Left kidney (tissue), 8 donors: ENCODE measurements at places on chromosomes 11 and 22. TPM values are rescaled to one million over a fixed set of nuclear protein-coding genes. Genes with fewer than 3 reads are reported as not detected.

GRCh38 chr11:65562788-65563187, 4.6 kb upstream of the LTBP3 start:
- no peak for DNase-seq

- peak; percentile 36 for DNase-seq
These were observed 653 bp downstream of the NAGA start for GRCh38 chr22:42069801-42070516.

The APOL5 gene
- polyA plus RNA-seq = not detected

The CLDN5 gene
- 17.5 TPM for polyA plus RNA-seq

GRCh38 chr22:43555561-43556515, 144.0 kb downstream of the MPPED1 start:
- DNase-seq = no peak

The SGSM1 gene
- 2.7 TPM for polyA plus RNA-seq

DNA sequence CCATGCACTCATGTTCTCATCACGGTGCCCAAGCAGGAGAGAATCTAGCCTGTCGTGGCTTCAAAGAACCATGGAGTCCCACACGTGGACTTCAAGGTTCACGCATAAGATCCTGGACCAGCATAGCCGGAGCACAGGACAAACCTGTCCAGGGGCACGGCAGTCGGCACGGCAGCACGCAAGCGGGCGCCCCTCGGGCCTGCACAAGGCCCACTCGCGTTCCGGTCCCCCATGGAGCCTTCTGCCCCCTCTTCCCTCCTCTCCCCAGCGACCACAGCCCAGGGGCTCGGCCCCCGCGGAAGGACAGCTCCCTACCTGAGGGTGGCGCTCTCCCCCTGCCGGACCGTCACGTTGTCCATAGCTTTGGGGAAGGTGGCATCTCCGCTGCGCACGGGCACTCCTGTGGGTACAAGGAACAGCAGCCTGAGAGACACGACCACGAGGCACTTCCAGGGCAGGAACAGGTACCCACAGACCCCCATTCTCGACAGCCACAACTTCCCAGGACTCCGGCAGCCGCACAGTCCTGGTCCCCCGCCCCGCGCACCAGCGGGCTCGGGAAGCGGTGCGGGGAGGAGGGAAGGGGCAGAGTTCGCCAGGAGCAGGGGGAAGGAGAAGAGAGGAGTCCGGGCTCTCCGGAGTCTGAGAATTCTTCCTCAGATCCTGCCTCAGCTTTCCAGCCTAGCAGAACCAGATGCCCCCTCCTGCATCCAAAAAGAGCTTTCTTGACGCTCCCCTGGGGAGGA, 589.5 kb downstream of the OPCML start:
- DNase-seq = no peak

DNA sequence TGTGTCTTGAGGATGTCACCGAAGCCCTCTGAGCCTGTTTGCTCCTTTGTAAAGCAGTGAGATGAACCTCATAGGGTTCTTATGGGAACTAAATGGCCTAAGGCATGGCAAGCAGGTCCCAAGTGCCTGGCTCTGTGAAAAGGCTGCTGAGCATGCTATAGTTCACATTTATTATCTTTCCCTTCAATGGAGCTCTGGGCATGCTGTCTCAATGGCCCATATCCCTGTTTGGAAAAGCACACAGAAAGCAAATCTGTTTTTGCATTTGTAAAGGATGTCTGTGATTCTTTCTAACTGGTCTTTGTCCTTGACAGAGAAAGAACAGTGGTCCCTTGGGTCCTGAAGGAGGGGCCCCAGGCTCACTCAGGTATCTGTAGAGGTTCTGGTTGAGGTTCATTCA, 26.4 kb downstream of the RTCB start:
- no peak for DNase-seq

GRCh38 chr11:88596786-88597185, 259.2 kb upstream of the CTSC start:
- no peak for DNase-seq

- DNase-seq = no peak
These were observed 286.0 kb upstream of the CTSC start for GRCh38 chr11:88623531-88623930.

DNA sequence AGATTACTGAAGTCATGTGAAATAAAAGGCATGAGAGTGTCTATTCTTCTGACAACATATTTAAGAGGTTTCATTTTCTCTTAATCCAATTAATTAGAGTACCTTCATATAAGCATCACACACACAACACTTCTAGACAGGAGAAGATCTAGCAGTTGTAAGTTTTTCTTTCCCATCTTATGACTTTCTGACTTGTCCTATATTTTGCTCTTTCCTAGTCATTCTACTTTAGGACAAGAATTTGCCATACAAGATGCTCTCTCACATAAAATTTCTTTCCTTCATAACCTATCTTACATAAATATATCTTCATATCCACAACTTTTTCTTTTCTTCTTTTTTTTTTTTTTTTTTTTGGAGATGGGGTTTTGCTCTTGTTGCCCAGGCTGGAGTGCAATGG, 118.3 kb upstream of the SERPIND1 start:
- no peak for DNase-seq

The KREMEN1 gene
- 22.3 TPM for polyA plus RNA-seq

DNA sequence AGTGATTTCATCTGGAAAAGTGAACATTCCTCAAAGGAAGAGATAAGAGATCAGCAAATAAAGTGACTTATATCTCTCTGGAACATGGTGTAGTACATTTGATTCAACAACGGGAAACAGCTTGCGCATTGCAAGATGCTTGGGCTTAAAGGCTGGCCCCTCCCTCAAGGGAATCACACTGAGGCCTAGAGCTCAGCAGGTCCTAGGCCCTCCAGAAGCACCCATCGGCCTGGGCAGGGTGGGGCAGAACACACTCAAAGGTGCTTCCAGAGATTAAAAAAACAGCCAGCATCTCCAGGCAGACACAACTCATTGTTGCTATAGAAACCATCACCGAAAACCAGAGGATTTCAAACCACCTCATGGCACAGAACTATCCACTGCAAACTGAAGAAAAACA, 69.0 kb upstream of the ARFGAP3 start:
- no peak for DNase-seq

DNA sequence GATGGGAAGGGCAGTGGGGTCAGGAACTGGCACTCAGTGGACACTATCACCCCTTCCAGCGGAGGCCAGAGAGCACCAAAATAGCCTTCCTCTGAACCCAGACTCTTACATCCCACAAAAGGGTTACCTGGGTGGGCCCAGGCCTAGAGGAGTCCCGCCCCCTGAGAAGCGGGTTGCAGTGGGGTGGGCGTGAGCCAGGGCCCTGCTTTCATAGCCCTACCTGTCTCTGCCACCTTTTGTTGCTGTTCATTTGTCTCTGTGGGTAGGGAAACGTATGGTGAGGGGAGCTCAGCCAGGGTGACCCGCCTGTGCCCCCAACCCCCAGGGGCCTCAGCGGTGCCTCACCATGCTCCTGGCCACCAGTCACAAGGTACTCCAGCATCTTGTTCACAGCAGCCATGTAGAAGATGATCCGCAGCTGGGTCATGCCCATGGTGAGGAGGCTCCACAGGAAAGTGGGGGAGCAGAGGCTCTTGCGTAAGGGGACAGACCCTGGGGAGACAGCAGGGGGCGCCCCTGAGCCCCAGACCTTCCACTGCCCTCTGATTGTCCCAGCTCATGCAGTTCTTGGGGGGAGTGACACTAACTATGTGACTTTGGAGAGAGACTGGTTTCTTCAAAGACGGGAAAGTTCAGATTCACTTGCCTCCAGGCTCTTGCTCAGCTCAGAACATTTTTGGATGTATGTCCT, 24.0 kb downstream of the SLC43A1 start:
- no peak for DNase-seq

- DNase-seq = no peak
These were observed 254.4 kb downstream of the OPCML start for GRCh38 chr11:133277886-133278285.

The RAB3IL1 gene
- polyA plus RNA-seq = 18.7 TPM

The PEX26 gene
- polyA plus RNA-seq = 35.5 TPM

DNA sequence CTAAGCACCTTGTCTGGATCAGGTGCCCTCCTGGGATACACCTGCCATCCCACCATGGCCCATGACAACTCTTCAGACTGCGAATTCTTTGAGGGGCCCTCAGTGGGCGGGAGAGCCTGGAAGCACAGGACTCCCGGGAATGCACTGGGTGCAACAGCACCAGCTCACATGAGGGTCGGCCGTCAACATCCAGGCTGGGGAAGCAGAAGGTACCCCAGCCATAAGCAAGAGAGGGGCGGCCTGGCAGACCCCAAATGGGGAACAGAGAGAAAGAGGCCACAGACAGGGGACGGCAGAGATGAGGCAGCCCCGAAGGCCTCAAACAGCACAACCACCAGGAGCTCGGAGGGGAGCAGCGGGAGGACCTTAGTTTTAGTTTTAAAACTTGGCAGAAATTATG, 94.4 kb downstream of the PHF21B start:
- DNase-seq = no peak

The KCTD21 gene
- 8.0 TPM for polyA plus RNA-seq

The P2RY2 gene
- polyA plus RNA-seq = 0.58 TPM

DNA sequence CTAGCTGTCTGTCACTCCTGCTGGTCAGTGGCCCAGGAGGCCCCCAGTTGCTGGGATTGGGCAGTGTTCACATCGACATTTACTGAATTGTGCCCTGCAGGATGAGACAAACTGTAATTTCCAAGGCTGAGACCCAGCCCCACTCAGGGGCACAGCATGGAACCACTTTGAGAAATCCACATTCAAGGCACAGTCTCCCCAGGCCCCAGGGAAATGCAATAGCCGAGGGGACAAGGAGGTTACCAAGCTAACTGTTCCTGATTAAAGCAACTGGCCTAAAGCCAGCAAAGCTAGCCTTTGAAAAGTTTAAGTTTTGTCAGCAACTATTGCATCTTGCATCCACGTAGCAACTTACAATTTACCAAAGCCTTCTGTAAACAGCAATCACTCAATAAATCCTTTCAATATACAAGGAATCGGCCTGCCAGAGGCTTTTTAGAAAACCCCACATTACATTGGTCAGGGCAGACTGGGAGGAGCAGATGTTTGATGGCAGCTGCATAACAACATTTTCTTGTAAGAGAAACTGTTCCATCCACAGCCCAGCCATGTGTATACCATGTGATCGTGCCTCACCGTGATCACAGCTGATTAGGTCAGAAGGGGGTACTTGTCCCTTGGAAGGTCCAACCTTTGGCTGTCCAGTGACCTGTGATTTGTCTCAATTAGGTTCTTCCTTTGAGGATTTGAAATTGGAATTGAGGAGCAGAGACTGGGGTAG, 103.9 kb downstream of the TENM4 start:
- DNase-seq = no peak

- DNase-seq = no peak
These were observed 2.2 kb downstream of the IFITM5 start for GRCh38 chr11:297051-297585.

DNA sequence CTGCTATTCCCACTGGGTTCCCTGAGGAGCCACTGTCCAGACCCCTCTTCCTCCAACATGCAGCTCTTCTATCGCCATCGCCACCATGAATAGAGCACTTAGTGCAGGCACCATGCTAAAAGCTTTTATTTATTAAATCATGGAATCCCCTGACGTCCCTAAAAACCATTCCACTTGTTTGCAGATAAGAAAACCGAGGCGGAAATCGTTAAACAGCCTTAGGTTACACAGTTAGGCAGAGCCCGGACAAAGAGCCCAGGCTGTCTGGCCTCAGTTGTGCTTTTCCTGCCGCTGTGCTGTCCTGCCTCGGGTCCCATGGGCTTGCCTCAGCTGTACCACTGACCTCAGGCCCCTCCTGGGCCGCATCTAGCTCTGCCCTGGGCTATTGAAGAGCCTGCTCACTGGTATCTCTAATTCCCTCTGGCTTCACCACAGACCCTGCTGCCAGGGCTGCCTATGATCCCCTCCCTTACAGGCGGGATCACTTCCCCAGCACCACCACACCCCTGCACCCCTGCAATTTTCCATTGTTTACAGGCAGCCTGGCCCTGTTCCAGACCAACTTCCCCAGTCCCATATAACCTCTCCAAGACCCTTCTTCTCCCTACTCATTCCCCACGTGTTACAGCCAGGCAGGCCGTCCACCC, 13.0 kb upstream of the TUB start:
- DNase-seq = no peak

The HMOX1 gene
- 50.6 TPM for polyA plus RNA-seq

The TCN2 gene
- polyA plus RNA-seq = 65.2 TPM

- DNase-seq = no peak
These were observed 17.7 kb upstream of the PRDM10 start for GRCh38 chr11:130020323-130020722.

DNA sequence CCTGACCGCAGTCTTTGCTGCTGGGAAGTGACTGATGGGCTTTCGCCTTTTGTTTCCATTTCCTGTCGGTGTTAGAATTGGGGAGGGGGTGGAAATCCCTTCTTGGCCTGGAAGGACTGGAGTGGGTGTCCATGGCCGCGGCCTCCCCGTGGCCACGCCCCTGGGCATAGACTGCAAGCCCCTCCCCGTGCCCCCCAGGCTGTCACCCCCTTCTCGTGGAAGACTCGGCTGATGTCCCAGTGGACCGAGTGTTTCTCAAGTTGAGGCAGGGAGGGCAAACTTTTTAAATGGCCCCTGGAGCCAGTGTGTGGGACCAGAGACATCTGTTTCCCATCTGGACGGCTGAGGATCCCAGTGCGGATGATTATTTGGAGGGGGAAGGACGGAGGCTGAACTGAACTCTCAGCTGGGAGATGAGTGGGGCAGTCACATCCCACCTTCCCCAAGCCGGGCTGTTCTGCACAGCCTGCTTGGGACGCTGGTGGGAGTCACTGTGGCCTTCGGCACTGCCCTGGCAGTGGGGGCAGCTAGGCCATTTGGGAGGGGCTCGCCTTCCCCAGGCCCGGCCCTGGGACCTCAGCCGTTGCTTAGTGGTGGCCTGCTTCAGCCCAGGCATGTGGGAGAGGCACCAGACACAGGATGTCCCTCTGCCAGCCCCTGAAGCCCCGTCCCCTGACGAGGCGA, 1.6 kb downstream of the CD81 start:
- peak; percentile 60 for DNase-seq

The SLC5A4 gene
- 1.4 TPM for polyA plus RNA-seq

- DNase-seq = no peak
These were observed 296.9 kb downstream of the MN1 start for GRCh38 chr22:27504360-27505253.

The SNX32 gene
- 2.6 TPM for polyA plus RNA-seq

The SEPTIN3 gene
- polyA plus RNA-seq = 7.7 TPM

GRCh38 chr11:124846070-124846673, 19.1 kb upstream of the ROBO3 start:
- DNase-seq = no peak

DNA sequence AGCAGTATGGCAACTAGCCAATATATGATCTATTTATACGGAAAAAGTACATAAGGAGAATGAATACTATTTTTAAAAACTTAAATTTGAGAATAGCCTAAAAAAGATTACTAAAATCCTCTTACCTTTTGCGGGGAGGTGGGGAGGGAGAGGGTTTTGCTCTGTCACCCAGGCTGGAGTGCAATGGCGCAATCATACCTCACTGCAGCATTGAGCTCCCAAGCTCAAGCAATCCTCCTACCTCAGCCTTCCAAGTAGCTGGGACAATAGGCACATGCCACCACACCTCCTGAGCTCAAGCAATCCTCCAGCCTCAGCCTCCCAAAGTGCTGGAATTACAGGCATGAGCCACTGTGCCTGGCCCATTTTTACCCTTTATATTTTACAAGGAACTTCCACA, 82.0 kb downstream of the TTC28 start:
- DNase-seq = no peak

GRCh38 chr22:18056807-18057474, 20.8 kb upstream of the PEX26 start:
- DNase-seq = no peak

The C11orf87 gene
- 0.22 TPM for polyA plus RNA-seq
